A549 treated with CORT108297 at 1 μM for 4 hours (cell line): ENCODE measurements at places on chromosomes 1 and 21. TPM values are rescaled to one million over a fixed set of nuclear protein-coding genes. Genes with fewer than 3 reads are reported as not detected.

The OLFM3 gene
- total RNA-seq, result not detected in 5 replicates

The C1orf167 gene
- total RNA-seq, result 0.09 TPM in 1 of 5 replicates, not detected in the others

The EXTL1 gene
- 0.01 to 0.04 TPM in 2 of 5 replicates, not detected in the others for total RNA-seq

The SPRR2G gene
- not detected in 5 replicates for total RNA-seq

The DNASE2B gene
- not detected in 5 replicates for total RNA-seq

The CELSR2 gene
- 3.8 to 5.8 TPM (median 5.6 TPM) in 5 replicates for total RNA-seq

The BCL2L15 gene
- 0.44 to 1.2 TPM (median 0.58 TPM) in 5 replicates for total RNA-seq

The LIN28A gene
- total RNA-seq, result 0.03 TPM in 1 of 5 replicates, not detected in the others

The GJA9 gene
- total RNA-seq, result not detected in 5 replicates

The KIF21B gene
- total RNA-seq, result 1.5 to 3.3 TPM (median 2.5 TPM) in 5 replicates

The KRTAP19-3 gene
- total RNA-seq, result not detected in 5 replicates

The KMO gene
- 0.74 to 1.6 TPM (median 1.4 TPM) in 5 replicates for total RNA-seq

The PER3 gene
- total RNA-seq, result 0.66 to 1.3 TPM (median 0.77 TPM) in 5 replicates

The ALX3 gene
- total RNA-seq, result not detected in 5 replicates

The PADI2 gene
- total RNA-seq, result 0.98 to 1.5 TPM (median 1.3 TPM) in 5 replicates

The SLC5A9 gene
- not detected in 5 replicates for total RNA-seq
